ENCODE measurements at places on chromosomes 3 and 15.

DNA sequence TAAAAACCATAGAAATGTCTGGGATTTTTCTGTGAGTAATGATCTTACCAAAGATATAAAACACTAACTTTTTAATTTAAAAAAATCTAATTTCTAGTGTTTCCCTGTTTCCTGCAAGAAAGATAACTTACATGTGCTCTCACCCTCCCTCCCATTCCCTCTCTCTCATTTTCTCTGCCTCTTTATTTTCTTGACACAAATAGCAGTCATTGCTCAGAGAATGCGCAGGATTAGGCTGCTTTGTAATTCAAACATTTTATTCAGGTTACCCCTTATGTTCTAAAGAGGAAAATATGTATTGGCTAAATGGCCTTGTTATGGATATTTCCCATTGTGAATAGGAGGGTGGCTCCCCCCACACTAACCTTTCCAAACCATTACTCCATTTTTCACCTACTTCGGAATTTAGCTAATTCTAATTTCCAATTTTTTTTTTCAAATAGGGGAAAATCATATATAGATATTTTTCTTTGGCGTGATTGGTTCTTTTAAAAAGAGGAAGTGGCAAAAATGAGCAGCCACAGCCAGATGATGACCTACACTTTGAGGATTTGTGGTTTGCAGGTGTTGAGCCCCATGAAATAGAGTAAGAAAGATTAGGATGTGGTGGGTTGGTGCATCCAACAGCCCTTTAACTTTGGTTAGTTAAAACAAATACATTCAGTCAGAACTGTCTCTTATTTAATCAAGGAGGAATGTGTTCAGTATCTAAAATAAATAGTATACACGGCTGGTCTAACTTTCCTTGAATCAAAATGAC, 554.4 kb downstream of the IGSF11 start:
- DNase-seq = no peak

GRCh38 chr3:72033666-72034428, 248.9 kb upstream of the PROK2 start:
- DNase-seq = no peak

DNA sequence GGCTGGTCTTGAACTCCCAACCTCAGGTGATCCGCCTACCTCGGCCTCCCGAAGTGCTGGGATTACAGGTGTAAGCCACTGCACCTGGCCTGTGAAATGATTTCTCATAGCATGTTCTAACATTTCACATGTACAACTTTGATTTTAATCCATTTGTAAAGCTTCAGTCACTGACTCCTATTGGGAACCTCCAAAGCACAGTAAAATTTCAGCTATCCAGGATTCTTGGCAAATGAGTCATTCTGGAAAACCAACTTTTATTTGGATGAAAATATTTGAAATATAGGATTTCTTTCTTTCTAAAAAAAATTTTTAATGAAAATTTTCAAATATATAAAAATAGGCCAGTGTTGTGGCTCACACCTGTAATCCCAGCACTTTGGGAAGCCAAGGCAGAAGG, 2.7 kb upstream of the LMAN1L start:
- DNase-seq = no peak

GRCh38 chr3:131079086-131079485, 52.4 kb downstream of the NEK11 start:
- no peak for DNase-seq

DNA sequence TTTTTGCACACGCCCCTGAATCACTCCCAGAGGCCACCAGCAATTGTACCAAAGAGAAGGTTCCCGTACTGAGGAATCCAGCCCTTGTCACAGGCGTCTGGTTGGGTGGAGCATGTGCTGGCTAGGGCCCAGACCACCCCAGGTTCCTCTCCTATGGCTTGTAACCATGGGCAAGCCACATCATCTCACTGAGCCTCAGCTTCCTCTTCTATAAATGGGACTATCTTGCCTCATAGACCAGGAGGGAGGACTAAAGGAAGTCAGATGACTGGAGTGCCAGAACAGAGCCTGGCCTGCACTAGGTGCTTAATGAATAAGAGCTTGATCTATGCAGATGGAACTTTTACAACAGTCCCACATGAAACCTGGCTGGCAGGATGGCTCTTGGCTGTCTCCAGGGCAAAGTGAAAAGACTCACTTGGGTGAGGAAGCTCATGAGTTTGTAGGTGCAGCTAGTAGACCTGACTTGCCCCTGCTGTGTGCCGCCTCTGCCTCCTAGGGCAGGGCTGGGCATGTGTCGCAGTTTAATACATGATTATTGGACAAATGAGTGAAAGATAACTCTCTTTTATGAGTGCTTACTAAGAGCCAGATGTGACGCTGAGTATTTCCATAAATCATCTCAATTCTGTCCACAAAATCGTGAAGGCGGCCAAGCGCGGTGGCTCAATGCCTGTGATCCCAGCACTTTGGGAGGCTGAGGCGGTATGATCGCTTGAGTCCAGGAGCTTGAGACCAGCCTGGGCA, 29.3 kb downstream of the CTSH start:
- peak; percentile 50 for DNase-seq

DNA sequence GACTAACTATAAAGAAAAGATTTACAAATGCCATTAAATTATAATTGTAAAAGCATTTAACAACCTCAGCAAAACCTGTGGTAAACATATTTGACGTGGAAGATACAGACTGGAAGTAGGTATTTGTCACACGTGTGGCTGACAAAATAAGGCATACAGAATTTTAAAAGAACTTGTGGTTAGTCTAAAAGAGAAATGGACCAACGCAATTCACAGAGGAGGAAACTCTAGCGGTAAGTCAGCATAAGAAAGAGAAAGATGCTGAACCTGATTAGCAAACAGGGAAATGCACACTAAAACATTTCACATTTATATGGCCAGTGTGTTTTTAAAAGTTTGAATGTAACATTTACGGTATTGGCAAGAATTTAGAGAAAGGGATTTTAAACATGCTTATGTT, 35.3 kb downstream of the KCNH8 start:
- no peak for DNase-seq

- no peak for DNase-seq
Observed at GRCh38 chr3:195715583-195716266, 5.1 kb upstream of the MUC20 start.

DNA sequence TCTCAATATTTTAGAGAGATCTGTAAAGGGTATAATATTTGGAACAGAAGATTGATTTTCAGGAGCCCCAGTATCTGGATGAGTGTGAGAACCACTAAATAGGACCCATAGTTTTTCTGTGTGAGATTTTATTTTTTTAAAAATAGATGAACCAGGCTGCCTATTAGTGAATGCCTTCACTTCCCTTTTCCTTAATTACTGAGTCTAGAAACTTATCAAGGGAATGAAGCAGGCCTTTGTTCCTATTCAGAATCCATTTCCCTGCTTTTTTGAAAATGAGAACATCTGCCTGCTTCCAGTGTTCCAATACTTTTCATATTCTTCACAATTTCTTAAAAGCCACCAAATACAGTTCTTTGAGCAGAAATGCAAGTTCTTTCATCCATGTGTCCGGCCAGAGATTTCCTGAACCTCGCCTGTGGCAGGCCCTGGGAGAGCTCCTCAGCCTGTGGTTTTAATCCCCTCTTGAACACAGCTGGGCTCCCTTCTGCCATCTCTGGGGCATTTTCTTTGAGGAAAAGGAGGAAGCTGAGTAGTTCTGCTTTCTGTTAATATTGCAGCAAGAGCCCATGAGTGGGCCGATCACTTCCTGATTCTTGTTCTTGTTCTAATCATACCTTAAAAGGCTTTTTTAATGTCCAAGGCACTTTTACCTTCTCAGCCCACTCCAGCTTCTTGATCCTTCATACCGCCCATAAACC, 4.7 kb downstream of the EHD4 start:
- peak; percentile 53 for DNase-seq

- DNase-seq = no peak
Observed at GRCh38 chr15:41241221-41241964, 10.3 kb downstream of the CHP1 start.

DNA sequence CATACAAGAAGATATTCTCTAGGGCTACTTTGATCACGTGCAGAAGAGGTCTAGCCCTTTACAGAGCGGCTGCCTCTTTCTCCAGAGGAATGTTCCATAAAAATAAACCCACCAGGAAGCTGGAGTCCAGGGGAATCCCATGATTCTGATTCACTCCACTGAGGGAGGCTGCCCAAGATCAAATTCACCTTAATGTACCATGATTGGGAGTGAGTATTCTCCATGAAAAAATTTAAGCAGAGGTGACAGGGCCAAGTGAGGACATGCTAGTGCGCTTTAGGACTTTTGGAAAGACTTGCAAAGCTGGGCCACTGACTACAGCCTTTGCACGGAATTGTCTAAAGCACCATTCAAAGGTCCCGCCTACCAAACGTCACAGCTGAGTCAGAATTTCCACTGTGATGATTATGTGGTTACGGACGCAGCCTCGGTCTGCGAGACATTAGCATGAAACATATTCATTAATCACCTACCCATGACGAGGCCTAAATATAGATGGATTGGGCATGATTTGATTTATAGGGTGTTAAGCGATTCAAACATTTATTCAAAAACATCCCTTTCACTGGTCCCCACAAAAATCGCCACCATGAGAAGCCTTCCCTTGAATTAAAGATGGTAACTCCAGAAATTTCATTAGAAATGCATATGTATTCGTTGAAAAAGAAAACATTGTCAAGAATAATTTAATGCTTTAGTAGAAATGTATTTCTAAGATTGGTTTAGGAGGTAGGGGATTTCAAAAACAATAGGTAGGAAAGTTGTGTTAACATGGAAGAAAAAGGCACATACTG, 152.6 kb downstream of the GREM1 start:
- peak; percentile 85 for DNase-seq

- DNase-seq = no peak
Observed at GRCh38 chr3:155641956-155642355, 102.9 kb downstream of the PLCH1 start.

DNA sequence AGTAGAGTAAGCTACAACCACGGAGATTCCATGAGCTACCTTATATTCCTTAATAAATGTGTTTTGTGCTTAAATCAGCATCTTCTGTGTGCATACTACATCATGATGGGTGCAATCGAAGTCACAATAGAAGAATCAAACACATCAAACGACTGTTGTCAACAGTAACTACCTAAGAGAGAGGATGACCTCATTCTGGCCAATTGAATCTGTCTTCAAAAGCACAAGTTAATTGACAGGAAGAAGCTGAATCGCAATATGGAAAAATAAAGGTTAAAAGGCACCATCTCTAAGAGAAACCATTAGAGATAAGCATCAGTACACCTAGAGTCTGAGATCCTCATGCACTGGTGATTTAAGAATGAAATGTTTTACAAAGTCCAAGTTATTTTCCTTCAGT, 39.0 kb downstream of the CD200R1L start:
- no peak for DNase-seq

DNA sequence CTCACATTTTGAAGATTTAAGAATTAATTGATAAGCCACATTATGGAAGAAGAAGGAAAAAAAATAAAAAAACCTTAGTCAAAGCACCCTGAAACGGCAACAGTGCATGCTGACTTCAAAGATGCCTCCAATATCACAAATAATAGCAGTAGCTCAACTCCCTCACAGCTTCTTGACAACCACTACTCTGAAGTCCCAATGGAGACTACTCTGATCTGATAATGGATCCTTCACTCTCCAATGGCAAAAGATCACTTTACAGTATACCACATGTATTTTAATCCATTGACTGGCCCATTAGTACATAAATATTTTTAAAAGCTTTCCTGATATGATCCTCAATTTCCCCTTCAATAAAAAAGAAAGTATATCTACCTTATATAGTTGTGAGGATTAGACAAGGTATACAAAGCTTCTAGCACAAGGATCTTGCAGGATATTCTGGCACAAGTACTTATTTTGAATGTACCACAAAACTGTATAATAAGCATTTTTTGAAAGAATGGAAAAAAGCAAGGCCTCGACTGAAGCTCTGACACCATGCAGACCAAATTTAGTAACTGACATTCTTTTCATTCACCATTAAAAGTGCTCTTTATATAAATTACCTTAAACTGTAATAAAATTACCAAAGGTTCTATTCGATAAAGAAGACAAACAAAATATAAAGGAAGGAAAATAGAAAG, 91.9 kb downstream of the PEAK1 start:
- no peak for DNase-seq

DNA sequence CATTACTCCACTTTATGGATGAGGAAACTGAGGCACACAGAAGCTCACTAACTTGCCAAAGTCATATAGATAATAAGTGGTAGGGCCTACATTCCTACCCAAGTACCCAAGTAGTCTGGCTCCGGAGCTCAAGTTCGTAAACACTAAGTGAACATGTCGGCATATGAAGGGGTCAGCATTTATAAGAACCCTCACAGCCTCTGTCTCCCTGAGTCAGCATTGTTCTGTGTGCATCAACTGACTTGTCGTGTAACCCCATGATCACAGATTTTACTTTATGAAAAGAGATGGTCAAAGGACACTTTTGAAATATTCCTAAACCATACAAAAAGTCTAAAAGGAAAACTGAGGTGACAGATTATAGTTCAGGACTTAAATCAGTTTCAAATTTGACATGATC, 260.1 kb upstream of the CCDC54 start:
- DNase-seq = no peak

- peak; percentile 30 for DNase-seq
Observed at GRCh38 chr3:45441584-45442310, 53.4 kb downstream of the LARS2 start.

DNA sequence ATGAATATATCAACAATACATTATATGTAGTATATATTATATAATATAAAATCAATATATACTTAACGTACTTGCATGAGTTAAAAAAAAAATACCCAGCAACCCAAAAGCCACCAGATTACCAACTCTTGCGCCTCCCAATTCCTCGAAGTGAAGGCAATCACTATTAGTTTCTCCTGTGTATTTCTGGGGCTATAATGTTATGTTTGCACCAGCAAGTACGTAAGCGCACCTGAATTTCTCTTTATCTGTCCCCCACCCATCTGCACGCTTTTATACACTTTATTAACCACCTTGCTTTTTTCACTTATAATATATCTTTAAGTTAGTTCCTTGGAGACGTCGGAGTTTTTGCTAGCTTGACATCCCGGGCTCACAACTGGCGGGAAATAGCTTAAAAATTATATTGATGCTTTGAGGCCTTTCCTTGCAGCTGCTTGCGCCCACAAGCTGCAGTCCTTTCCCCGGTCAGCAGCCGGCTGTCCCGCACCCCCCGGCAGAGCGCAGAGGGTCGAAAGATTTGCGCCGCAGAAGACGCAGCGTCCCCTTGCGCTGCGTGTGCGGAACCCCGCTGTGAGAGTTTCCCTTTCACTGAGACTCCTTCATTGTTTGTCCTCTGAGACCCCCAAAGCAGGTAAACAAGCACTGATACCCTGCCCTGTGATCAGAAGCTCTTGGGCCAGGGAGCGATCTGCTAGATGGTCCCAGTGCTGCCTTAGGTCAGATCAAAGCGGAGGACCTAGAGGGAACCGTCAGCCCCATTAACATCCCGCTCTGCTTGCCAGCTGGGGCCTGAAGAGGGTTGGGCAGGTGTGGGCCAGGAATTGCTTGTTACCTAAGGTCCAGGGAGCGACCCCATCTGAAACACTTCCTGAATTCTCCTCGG, 8.9 kb upstream of the EOMES start:
- DNase-seq = no peak
